ENCODE measurements at places on chromosomes 3 and 15.

GRCh38 chr15:36996538-36997181 lies 103.7 kb downstream of the MEIS2 start:
- H3K4me3 ChIP-seq, result no peak overlapping the region
- no peak overlapping the region for H3K27ac ChIP-seq
- DNase-seq, result no peak
- H3K27me3 ChIP-seq, result peaks cover 2% of the 10 kb centered on the region
- H3K4me1 ChIP-seq, result peaks cover 5% of the 10 kb centered on the region

DNA sequence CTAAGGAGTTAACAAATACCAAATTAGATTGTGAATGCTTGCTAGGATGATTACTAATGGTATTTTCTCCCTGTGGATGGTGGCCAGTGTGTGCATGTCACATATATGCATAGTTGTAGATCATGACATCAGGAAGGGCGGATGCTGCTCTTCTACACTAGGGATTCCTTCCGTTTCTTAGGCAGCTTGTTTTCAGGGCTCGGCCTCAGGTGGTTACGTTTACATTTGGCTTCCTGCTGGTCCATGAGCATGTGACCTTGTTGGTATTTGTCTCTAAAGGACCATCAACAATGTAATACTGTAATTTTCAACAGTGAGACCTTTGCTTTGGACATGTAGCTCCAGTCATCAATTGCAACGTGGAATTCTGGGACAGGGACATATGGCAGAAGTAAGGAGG lies 221.4 kb downstream of the NR1D2 start:
- H3K36me3 ChIP-seq, result no peaks in the 10 kb centered on the region
- DNase-seq, result no peak

GRCh38 chr3:23270423-23270822 lies 67.3 kb downstream of the UBE2E2 start:
- H3K27ac ChIP-seq, result no peak overlapping the region
- H3K4me1 ChIP-seq, result no peaks in the 10 kb centered on the region
- no peak for DNase-seq

DNA sequence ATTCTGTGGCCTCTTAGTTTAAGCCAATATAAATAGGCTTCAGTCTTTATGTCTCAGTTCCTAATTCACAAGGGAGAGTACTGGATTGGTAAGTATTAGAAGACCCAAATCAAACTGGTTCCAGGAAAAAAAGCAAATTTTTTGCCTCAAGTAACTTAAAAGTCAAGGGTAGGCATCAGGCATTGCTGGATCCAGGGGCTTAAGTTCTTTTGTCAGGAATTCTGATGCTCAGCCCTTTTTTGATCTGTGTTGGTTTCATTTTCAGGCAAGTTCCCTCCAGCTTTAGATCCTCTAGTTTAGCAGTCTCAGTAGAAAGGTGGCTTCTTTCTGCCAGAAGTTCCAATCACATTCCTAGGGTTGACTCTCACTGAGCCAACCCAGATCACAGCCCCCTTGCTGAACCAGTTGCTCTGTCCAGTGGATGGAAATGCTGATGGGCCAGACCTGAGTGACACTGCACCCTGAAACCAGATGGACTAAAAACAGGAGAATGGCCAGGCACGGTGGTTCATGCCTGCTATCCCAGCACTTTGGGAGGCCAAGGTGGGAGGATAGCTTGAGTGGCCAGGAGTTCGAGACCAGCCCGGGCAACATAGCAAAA lies 253.5 kb downstream of the SHQ1 start:
- H3K27me3 ChIP-seq, result no peaks in the 10 kb centered on the region
- no peak for DNase-seq
- no peak overlapping the region for H3K27ac ChIP-seq
- H3K36me3 ChIP-seq, result no peaks in the 10 kb centered on the region

DNA sequence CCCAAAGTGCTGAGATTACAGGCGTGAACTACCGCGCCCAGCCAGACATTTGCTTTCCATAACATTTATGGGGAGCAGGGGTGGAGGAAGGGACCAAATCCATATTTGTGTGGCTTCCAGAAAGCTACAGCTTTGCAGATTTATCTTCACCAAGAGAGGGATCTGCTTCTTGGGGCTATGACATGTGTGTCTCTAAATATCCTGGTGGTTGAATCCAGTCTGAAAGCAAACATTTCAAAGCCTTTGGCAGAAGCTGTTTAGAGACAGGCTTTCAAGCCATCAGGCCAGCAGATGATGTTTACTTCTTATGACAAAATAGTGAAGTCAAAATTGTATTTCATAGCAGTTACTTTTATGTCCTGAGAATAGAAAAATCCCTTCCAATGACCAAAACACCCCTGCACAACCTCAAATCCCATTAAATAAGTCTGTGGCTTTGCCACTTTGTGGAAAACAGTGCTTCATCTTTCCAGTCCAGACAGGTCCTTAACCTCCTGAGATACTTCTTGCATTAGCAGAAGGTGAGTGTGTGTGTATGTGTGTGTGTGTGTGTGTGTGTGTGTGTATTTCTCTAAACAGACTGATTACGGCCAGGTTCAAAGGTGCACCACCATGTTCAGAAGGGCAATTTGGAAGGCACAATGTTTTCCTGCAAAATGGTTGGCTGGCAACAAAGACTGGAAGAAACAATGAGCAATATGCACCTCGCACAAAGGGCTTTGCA lies 191.4 kb upstream of the LRIG1 start:
- H3K27ac ChIP-seq, result no peak overlapping the region
- H3K36me3 ChIP-seq, result no peaks in the 10 kb centered on the region
- no peak for DNase-seq

DNA sequence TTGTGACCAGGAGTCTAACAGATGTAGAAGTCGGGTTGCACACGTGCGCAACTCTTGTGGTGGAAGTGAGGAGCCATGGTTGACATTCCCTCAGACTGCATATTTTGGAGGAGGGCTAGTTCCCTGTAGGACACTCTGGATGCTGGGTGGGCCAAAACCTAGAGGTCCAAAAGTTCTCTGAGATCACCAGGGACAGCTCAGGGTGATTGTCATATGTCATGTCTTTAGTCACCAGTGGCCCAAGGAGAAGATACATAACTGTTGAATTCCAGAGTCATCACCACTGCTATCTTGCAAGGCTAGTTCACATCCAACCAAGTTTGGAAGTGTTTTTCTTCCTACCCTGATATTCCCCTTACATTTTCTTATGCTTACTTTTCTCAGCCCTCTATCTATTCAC lies 95.2 kb upstream of the C3orf80 start:
- no peak for DNase-seq
- no peak overlapping the region for H3K27ac ChIP-seq
- no peaks in the 10 kb centered on the region for H3K4me1 ChIP-seq

GRCh38 chr3:126932188-126932931 lies 50.6 kb upstream of the PLXNA1 start:
- H3K27ac ChIP-seq, result no peak overlapping the region
- peak; percentile 14 for DNase-seq
- H3K4me1 ChIP-seq, result peaks cover 33% of the 10 kb centered on the region

- H3K27me3 ChIP-seq, result peaks cover 9% of the 10 kb centered on the region
- H3K36me3 ChIP-seq, result no peaks in the 10 kb centered on the region
- H3K4me3 ChIP-seq, result no peak overlapping the region
- H3K27ac ChIP-seq, result no peak overlapping the region
- DNase-seq, result no peak
Measured at GRCh38 chr3:13141991-13142412, 68.8 kb upstream of the IQSEC1 start.

DNA sequence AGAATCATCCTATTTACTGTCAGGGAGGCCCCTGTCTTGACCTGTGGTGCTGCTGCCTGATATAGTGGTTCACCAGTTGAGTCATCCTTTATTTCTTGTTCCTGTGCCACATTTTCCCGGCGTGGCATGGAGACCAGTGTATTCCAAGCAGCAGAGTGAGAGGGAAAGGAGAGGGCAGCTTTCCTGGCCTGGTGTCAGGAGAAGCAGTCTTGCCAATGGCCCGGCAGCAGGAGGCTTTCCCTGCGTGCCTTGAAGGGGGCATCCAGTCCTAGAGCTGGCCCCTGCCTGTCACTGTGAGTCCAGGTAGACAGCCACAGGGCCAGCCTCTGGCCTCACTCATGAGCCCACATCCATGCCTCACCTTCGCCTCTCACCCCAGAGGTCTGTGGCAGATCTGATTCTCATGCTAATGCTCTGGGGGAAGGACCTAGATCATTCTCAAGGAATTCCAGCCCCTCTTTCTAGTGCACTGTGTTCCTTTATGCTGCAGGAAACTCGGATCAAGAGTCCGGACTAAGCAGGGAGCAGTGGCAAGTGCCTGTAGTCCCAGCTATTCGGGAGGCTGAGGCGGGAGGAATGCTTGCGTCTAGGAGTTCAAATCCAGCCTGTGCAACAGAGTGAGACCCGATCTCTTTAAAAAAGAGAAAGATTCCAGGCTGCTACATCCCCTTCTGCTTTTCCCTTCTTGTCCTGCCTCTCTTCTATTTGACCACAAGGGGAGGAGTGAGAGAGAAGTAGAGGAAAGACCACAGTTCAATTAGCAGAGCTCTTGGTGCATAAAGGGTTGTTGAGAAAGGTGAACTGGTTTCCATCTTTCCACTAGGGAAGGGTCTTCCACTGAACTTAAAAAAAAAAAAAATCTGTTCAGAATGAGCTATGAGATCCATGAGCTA lies 66.8 kb upstream of the HACD2 start:
- no peak for DNase-seq
- no peak overlapping the region for H3K4me3 ChIP-seq
- no peak overlapping the region for H3K27ac ChIP-seq
- peaks cover 5% of the 10 kb centered on the region for H3K36me3 ChIP-seq

GRCh38 chr15:77412972-77413698 lies 6.8 kb downstream of the PEAK1 start:
- H3K36me3 ChIP-seq, result no peaks in the 10 kb centered on the region
- no peak for DNase-seq
- peaks cover 13% of the 10 kb centered on the region for H3K4me1 ChIP-seq
- no peaks in the 10 kb centered on the region for H3K27me3 ChIP-seq

GRCh38 chr15:61227269-61227949 lies 1.7 kb downstream of the RORA start:
- DNase-seq, result peak; percentile 73
- peaks cover 4% of the 10 kb centered on the region for H3K27me3 ChIP-seq
- H3K27ac ChIP-seq, result peak overlapping the region; percentile 59
- peaks cover 2% of the 10 kb centered on the region for H3K4me1 ChIP-seq
- no peaks in the 10 kb centered on the region for H3K36me3 ChIP-seq
- H3K4me3 ChIP-seq, result peak overlapping the region; percentile 96

DNA sequence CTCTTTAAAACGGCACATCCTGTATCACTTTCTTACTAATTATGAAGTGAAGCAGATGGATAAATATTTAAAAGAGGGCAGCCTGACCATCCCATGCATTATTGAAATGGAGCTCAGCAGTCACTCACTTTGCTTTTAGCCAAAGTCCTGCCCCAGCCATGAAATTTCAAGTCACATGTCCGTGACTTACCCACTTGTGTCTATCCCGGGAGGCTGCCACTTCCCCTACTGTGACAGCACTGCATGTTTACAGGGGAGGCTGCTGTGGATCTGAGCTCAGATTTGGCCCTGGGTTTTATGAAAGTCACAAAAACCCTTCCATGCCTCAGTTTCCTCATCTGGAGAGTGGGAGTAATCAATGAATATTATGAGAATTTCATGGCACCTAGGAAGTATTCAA lies 17.9 kb upstream of the LRRK1 start:
- peaks cover 30% of the 10 kb centered on the region for H3K4me1 ChIP-seq
- no peak overlapping the region for H3K4me3 ChIP-seq
- DNase-seq, result no peak

GRCh38 chr3:45225465-45226205 lies 452 bp downstream of the TMEM158 start:
- no peak overlapping the region for H3K27ac ChIP-seq
- H3K4me1 ChIP-seq, result peaks cover 8% of the 10 kb centered on the region
- peaks cover 11% of the 10 kb centered on the region for H3K27me3 ChIP-seq
- no peaks in the 10 kb centered on the region for H3K36me3 ChIP-seq
- no peak overlapping the region for H3K4me3 ChIP-seq

DNA sequence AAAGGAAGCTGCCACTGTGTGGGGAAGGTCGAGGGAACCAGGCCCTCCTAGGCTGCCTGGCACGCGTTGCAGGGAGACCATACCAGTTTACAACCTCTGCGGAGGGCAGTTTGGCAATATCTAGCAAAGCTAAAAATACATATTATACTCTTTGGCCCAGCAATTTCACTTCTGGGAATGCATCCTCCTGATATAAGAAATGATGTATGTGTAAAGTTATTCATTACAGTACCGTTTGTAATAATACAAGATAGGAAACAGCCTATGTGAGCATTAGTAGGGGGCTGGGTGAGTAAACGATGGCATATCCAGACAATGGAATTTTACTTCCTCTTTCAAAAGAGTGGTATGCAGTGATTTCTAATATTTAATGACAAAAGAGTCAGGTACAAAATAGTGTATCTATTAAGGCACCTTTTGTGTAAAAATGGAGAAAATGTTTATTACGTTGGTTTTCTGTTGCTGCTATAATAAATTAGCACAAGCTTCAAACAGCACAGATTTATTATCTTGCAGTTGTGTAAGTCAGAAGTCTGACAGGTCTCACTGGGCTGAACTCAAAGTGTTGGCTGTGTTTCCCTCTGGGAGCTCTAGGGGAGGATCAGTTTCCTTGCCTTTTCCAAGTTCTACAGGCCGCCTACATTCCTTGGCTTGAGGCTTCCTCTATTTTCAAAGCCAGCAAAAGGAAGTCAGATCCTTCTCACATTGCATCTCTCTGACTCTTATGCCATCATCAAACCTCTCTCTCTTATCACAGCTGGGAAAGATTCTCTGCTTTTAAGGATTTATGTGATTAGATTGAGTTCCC lies 9.0 kb downstream of the APOD start:
- H3K4me3 ChIP-seq, result no peak overlapping the region
- DNase-seq, result no peak
- H3K27me3 ChIP-seq, result peaks cover 4% of the 10 kb centered on the region

- no peak for DNase-seq
- H3K4me3 ChIP-seq, result no peak overlapping the region
- H3K36me3 ChIP-seq, result peaks cover 8% of the 10 kb centered on the region
- H3K27me3 ChIP-seq, result no peaks in the 10 kb centered on the region
Measured at GRCh38 chr3:140303875-140304274, 368.9 kb downstream of the CLSTN2 start.

- peaks cover 33% of the 10 kb centered on the region for H3K4me1 ChIP-seq
- peaks cover 15% of the 10 kb centered on the region for H3K27me3 ChIP-seq
- H3K27ac ChIP-seq, result no peak overlapping the region
- H3K4me3 ChIP-seq, result no peak overlapping the region
- no peaks in the 10 kb centered on the region for H3K36me3 ChIP-seq
- DNase-seq, result no peak
Measured at GRCh38 chr15:92877416-92877815, 22.7 kb upstream of the CHD2 start.

DNA sequence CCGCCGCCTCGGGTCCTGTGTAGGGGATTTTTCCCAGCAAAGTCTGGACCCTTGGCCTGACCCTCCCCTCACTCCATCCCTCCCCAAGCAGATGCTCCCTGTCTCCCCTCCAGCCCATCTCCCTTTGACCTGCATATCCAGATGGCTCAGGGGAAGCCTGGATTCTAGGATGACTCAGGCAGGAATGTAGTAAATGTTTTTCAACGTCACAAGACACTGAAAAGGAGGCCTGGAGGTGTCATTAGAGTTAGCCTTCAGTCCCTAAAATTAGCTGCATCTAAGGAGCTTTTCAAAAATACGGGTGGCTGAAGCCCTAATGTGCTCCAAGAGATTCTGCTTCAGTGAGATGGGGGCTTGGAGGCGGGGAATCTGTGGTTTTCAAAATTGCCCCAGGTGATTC lies 7.2 kb downstream of the ACAN start:
- DNase-seq, result no peak
- no peak overlapping the region for H3K27ac ChIP-seq
- peaks cover 6% of the 10 kb centered on the region for H3K27me3 ChIP-seq
- no peak overlapping the region for H3K4me3 ChIP-seq
- no peaks in the 10 kb centered on the region for H3K36me3 ChIP-seq
- H3K4me1 ChIP-seq, result peaks cover 10% of the 10 kb centered on the region

GRCh38 chr15:68503791-68504680 lies 72.1 kb upstream of the ITGA11 start:
- H3K4me3 ChIP-seq, result no peak overlapping the region
- peaks cover 4% of the 10 kb centered on the region for H3K36me3 ChIP-seq
- H3K4me1 ChIP-seq, result peaks cover 13% of the 10 kb centered on the region
- peak overlapping the region; percentile 46 for H3K27ac ChIP-seq
- peaks cover 4% of the 10 kb centered on the region for H3K27me3 ChIP-seq
- no peak for DNase-seq

Data from glutamatergic neuron (in vitro differentiated cells).